ENCODE measurements at places on chromosomes 4 and X.
A peak's percentile ranks its signal among the peaks of the same experiment; 100 is the strongest.

DNA sequence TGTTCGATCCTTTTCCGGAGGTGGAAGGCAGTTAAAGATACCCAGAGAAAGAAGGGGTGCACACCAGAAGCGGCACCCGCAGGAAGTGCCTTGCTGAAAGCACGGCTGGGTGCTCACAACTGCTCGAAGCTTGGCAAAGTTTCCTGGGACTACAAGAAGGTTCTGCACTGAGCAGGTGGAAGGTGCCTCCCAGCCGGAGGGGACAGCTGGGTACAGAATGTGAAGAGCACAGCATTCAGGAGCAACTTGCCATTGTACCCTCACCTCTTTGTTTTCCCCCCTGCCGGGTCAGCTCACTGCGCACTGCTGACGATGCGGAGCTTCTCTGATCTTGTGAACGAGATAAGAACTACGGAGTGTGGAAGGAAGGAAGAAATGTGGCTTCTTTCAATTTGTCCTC is 289.2 kb downstream of the FBXW7 start:
- DNase-seq, result no peak

GRCh38 chr4:25299476-25300203 is 12.9 kb upstream of the ZCCHC4 start:
- no peak for DNase-seq

DNA sequence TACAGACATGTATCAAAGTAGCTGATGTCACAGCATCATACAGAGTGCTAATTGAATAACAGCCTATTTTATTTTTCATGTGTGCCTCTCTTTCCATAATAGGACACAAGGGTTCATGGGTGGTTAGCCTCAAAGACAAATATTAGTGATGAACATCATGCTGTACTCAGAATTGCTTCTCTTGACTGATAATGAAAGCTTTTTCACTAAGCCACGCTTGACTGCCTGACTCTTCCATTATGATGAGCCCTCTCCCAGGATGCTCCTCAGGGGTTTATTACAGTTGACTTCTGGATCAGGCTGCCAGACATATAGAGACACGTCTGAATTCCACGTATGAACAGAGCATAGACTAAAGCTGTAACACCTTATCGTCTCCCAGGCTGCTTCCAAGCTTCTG is 2757.5 kb downstream of the PCDH7 start:
- DNase-seq, result no peak

- DNase-seq, result no peak
Observed at GRCh38 chr4:20487446-20487845, 212.8 kb upstream of the PACRGL start.

DNA sequence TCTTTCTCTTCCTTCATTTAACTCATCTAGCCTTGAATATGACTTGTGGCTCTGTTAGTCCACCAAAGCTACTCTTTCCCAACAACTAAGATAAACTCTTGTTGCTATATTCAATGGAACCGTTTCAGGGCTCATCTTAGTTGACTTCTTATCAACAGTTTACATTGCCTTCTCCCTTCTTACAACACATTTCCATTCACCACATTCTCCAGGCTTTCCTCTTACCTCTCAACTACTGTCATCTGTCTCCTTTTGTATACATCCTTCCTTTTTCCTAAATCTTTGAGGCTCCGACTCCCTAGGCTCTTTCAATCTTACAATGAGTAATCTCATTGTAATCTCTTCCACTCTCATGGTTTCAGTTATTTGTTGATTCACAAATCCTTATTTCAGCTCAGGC is 58.5 kb downstream of the NCAPG start:
- no peak for DNase-seq

- DNase-seq, result no peak
Observed at GRCh38 chr4:73251384-73251783, 7.2 kb downstream of the ANKRD17 start.

GRCh38 chrX:134803060-134803459 is 144.8 kb upstream of the PLAC1 start:
- no peak for DNase-seq

- no peak for DNase-seq
Observed at GRCh38 chr4:80263541-80264351, 2.7 kb upstream of the FGF5 start.

DNA sequence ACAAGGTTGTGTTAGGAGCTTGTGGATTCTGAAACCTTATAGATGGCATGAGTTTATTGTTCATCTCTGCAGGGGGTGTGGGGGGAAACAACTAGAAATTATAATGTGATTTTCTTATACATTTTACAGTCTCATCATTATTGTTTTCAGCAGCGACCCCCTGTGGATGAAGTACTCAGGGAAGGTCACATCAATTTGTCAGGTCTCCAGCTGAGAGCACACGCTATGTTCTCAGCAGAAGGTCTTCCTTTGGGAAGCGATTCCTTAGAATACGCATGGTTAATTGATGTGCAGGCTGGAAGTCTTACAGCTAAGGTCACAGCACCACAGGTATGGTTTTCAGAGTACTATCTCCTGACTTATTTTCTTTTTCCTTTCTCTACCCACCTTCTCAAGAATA is 72.2 kb downstream of the BLTP1 start:
- DNase-seq, result peak; percentile 6

GRCh38 chr4:128776794-128777216 is 32.7 kb upstream of the JADE1 start:
- DNase-seq, result no peak

DNA sequence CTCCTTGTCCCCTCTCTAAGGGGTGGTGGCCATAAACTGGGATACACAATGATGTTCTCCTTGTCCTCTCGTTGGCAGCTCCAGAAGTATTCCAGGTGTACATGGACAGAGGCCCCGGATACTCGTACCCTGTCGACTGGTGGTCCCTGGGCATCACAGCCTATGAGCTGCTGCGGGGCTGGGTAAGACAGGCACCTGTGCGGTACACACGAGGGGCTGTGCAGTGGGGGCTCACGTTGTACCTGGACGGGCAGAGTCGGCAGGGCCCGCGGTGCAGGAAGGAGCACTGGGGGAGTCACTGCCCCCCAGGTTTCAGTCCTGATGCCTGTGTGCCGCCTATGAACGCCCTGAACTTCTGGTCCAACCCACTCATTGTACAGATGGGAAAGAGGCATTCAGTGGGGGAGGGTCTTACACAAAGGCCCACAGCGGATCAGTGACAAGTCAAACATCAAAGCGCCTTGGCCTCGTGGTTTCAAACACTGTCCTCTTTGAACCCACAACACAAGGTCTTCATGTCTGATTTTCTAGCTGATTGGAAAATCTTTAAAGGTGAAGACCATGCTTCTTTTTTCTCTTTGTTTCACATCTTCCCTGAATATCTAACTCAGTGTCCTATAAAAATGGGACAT is 261.6 kb downstream of the EVC2 start:
- no peak for DNase-seq

DNA sequence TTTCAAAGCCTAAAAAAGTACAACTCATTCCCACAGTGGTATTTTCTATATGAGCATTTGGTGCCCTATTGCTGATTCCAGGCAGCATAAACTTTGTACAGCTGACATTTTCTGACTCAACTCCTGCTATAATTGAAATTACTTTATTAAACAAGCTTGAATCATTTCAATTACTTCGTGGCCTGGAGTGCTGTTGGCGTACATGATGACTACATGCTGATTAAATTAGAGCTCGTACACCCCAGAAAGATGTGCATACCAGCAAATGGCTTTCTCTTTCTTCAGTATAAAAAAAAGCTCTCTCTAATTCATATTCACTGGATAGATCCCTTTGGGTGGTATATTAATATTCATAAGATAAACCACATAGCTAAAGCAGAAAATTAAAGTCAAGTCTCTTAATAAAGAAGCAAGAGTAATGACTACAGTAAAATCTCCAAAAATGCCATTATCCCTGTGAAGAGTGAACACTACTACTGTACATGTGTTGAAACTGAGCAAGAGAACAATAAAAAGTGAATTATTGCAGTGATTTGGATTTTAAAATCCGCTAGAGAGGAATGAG is 245.0 kb upstream of the IGFBP7 start:
- no peak for DNase-seq

- DNase-seq, result no peak
Observed at GRCh38 chrX:43065978-43066377, 288.0 kb upstream of the PPP1R2C start.

- no peak for DNase-seq
Observed at GRCh38 chr4:52600275-52600674, 58.8 kb downstream of the USP46 start.

Data from activated CD4-positive, alpha-beta T cell treated with anti-CD3 and anti-CD28 coated beads, Interleukin-2, Interleukin-4, amounts not matched to agents 100 ng/mL and 50 ng/mL, durations not matched to agents 16 hours and 8 hours (primary cell).